ENCODE measurements at places on chromosomes 4 and X.

GRCh38 chrX:139204571-139204897 is 326.0 kb upstream of the F9 start:
- no peak for DNase-seq

DNA sequence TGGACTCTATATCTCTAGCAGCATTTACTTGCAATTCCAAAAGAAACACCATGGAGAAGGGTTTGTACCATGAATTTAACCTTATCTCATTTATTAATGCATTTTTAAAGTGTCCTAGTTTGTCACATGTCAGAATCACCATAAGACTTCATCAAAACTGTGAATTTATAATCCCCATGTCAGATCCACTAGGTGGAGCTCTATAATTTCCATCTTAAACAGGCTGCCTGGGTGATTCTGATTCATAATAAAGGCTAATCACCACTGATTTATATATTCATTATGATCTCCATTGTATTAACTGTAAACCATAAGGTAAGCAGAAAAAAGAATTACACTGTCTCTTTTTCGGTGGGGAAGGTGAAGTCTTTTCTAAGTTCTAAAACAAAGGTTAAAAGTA is 4.0 kb downstream of the TCEAL2 start:
- no peak for DNase-seq

- no peak for DNase-seq
Observed at GRCh38 chrX:18426004-18426320, 554 bp downstream of the CDKL5 start.

DNA sequence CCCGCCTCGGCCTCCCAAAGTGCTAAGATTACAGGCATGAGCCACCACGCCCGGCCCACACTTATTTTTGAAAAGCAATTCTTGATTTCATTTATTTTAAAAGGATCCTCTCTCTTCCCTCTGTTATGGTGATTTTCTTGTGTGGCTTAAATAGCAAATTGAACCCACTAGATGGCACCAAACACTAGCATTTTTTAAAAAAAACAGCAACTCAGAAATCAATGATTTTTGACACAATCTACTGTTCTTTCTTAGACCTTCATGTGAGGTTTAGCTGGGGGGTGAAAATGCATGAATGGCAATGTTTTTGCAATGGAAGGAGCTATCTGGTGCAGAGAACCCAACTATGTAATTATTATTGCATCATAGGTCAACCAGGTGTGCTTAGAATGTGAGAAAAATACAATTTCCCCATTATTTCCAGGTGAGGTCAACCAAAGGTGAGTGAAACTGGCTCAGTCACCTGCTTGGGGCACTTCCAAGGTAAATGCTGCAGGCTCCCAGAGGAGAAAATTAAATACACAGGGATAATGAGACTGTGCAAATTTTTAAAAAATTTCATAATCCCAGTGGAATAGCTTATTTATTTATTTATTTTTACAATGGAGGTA is 226.7 kb upstream of the PRKX start:
- DNase-seq, result no peak

- no peak for DNase-seq
Observed at GRCh38 chr4:100486496-100486895, 31.3 kb downstream of the EMCN start.
